Hindlimb muscle (tissue), 1 donor: ENCODE measurements at places on chromosomes 12 and 14. TPM values are rescaled to one million over a fixed set of nuclear protein-coding genes. Genes with fewer than 3 reads are reported as not detected.

DNA sequence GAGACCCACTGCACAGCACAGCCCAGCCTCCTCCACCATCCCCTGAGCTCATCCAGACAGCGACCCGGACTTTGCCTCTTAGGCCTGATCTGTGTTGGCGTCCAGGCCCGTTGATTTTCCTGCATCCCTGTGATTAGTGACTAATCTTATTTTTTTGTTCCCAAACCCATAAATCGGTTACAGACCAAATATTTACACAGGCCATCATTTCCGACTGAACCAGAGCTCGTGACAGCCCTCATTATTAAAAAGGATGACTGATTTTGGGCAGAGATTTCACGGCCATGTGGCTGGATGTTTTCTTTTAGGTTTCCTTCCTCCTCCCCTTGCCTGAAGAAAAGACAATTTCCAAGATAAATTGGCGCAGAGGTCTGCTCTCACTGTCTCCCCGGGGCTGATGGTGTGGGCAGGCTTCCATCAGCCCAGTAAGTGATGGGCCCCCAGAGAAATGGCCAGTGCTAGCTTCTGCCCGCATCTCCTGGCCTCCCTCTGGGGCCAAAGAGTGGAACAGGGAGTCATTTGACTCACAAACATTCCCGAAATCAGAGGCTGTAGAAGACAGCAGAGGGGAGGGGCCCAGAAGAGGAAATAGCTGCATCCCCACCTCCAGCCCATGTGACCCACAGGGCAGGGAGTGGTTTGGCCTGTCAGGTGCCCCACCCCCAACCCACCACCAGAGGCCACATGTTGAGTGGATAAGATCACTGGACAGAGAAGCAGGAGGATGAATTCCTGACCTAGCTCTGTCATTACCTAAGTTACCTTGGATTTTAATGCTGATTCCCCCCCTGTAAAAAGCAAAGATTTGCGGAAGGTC lies 283.5 kb downstream of the KSR2 start:
- peak; percentile 32 for DNase-seq

DACT1 gene
- 22.9 TPM for polyA plus RNA-seq

P2RX2 gene
- polyA plus RNA-seq = not detected

GRCh38 chr14:23181453-23181852 lies 2.0 kb downstream of the SLC7A8 start:
- no peak for DNase-seq

- no peak for DNase-seq
Measured at GRCh38 chr12:9049520-9050133, 60.3 kb downstream of the KLRG1 start.

EML1 gene
- polyA plus RNA-seq = 43.2 TPM

GRCh38 chr14:95326987-95327386 lies 7.3 kb upstream of the CLMN start:
- DNase-seq = no peak

- DNase-seq = no peak
Measured at GRCh38 chr12:104006929-104007328, 41.3 kb downstream of the TDG start.

SEC23A gene
- 71.7 TPM for polyA plus RNA-seq

DNA sequence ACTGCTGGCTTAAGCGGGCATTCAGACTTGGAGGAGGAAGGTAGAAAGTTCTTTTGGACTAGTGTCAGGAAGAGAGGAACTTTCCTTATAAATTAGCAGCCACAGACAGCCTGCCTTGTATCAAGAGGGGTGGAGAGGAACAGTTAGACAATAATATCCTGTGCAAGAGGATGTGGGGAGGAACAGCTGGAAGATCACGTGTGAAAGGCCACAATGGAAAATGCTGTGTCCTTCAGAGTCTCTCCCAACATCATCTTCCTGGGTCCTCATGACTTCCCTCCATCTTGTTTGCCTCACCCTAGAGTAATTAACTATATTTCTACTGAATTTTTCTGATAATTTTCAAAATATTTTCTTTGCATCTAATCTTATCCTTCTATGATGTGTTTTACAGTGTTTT lies 117.4 kb downstream of the MGAT4C start:
- no peak for DNase-seq

- no peak for DNase-seq
Measured at GRCh38 chr12:1117371-1117770, 126.3 kb downstream of the ERC1 start.

NUDT4 gene
- 79.6 TPM for polyA plus RNA-seq

ORAI1 gene
- polyA plus RNA-seq = 44.8 TPM

GRCh38 chr12:108516511-108517275 lies 1.6 kb downstream of the FICD start:
- DNase-seq = no peak
